Pancreas (tissue), 10 donors: ENCODE measurements at places on chromosomes 6 and 20. TPM values are rescaled to one million over a fixed set of nuclear protein-coding genes. Genes with fewer than 3 reads are reported as not detected.

The HLA-DRB5 gene
- total RNA-seq: 0.38 TPM

- DNase-seq: no peak
Measured at GRCh38 chr20:41098703-41099250, 38.6 kb upstream of the PLCG1 start.

DNA sequence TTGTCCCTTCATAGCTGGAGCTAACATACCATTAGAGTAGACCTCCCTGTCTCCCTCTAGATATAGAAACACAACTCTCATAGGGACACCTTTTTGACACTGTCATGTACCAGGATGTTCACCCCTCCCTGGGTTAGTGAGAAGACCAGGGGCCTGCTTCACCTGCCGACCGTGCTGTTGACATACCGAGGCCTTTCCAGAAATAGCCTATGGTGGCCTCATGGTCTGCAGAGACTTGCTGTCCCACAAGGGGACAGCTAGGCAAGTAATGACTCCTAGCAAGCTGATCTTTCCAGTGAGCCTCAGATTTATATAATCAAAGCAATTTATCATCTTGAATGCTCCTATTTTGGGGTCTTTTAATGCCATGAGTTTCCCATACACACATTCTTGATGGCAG is 15.0 kb downstream of the ZDHHC14 start:
- no peak for DNase-seq

DNA sequence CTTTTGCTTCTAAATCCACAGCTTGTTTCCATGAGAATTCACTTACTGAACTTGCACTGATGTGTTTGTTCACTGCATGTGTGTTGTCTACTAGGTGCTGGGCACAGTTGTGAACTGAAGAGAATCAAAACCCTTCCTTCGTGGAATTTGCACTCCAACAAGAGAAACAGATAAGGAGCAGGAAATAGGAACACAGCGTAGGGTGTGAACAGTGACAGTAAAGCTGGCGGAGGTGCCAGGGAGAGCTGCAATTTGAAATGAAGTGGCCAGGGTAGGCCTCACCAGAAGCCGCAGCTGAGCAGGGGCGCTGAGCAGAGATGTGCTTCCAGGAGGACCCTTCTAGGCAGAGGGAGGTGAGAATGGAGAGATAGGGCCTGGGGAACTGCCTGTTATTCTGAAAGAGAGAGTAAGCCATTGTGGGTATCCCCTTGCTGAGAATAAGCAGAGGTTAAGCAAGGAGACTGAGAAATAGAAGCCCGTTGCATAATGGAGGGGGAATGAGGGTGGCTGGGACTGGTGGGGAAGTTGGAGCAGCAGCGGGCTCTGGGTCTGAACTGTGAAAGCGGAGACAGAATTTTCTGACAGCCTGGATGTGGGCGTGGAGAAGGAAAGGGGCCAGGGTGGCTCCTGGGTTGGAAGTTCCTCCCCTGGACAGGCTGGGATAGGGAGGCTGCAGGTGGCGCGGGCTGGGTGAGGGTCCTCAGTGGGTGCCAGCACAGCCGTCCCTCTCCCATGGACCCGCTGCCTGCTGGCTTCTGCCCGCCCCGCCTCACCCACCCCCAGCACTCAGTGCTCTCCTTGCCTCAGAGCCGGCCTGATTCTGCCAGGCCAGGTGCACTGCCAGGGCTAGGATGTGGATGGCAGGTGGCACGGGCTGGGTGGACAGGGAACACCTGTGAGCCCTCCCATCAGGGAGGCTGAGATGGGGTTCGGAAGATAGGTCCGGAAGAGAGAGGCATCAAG is 114.7 kb upstream of the AFDN start:
- no peak for DNase-seq

- no peak for DNase-seq
Measured at GRCh38 chr6:135225911-135226310, 44.8 kb downstream of the MYB start.

- DNase-seq: no peak
Measured at GRCh38 chr6:16419636-16420336, 181.4 kb downstream of the GMPR start.

- DNase-seq: no peak
Measured at GRCh38 chr6:11224252-11224965, 8.1 kb downstream of the NEDD9 start.

The ALDH8A1 gene
- 0.70 TPM for total RNA-seq

GRCh38 chr6:78324213-78324612 is 543.1 kb upstream of the IRAK1BP1 start:
- no peak for DNase-seq

The ZSCAN12 gene
- total RNA-seq: 3.5 TPM

DNA sequence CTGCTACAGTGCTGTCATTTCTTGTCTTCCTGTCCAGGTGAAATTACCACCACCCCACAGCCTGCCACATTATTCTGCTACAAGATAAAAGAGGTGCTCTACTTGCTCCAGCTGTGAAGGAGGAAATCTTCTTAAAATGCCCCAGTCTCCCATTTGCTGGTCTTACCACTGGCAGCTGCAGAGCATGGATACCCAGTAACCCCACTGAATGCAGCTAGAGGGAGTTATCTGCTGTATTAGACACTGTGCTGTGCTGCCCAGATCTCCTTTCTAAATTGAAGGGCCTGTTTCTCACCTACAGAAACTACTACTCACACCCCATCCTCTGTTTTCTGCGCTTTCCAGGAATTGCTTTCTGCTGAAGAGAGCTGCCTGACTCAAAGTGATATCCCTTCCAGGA is 517.8 kb downstream of the PKHD1 start:
- DNase-seq: no peak
